ENCODE measurements at places on chromosomes 12 and 14.

DNA sequence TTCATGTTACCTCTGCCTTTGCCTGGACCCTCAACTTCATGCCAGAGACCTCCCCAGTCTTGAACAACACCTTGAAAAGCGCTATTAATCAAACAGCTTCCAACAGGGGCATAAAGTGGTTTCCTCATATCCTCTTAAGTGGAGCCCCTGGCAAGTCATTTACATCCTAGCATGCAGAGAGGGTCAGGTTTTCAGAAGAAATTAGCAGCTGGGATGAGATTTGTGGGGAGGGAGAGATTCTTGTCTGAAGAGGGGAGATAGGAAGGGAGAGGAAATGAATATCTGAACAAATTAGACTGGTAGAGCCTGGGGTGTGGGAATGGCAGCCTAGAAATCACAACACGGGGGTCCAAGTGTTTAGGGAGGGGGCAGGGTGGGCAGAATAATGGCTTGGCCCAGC lies 45.6 kb downstream of the CALM1 start:
- DNase-seq: no peak

DNA sequence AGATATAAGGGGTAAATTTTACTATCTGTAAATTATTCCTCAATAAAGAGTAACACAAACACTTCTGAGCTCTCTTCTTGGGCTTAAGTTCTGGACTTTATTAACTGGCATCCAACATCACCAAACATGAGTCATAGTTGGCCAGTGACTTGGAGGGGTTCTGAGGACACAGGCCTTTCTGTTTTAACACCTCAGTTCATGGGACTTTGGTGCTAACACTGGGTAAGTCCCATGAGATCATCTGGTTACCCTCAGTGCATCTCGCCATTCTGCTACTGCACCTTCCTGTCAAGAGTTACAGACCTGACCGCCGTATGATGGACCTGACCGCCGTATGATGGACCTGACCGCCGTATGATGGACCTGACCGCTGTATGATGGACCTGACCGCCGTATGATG lies 9.9 kb downstream of the SLC15A4 start:
- DNase-seq: no peak

DNA sequence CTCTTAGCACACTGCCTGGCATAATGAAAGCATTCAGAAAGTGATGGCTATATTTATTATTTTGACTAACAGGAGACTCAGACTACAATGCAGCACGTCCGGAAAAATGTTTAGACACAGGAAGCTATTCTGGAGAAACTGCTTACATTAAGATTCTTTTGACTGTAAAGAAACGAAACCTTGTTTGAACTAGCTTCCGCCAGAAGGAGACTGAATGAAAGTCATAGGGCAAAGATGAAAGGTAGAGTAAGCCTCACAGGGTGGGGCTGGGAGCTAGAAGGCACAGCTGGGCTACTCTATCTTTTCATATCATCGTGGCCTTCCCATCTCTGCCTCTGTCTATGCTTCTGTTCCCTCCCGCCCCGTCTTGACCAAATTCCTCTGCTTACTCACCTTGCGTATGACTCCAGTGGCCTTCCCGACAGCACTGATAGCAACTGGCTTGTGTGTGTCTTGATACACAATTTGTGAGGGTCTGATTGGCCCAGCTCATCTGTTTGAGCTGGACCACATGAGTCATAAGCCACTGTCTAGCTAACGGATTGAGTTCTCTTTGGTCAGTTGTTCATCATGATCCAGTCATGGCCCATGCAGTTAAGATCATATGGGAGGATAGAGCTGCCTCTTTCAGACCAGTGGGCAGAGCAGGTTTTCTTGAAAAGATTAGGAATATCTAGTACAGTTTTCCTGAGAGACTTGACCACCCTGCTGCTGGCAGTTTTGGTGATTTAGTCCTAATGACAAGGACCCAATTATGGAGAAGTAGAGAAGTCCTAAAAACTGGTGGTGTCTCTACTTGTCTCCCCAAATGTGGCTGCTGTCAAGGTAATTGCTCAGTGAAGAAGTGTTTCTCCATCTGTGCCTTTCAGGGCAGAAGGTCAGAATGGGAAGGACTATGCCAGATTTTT lies 151.5 kb upstream of the SLC38A2 start:
- DNase-seq: peak; percentile 58

DNA sequence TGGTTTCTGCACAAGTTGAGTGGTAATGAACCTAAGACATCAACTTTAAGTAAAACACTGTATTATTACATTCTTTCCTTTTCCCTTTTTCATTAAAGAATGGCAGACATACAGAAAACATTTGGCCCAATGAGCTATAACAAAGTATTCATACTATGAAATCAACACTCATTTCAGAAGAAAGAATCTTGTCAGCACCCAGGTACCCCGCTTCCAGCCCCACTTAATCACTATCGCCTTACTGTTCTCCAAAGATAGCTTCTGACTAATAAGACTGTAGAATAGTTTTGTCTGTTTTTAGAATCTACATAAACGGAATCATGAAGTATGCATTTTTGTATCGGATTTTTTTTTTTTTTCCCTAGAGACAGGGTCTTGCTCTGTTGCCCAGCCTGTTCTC lies 9.5 kb downstream of the CNTN1 start:
- DNase-seq: no peak

DNA sequence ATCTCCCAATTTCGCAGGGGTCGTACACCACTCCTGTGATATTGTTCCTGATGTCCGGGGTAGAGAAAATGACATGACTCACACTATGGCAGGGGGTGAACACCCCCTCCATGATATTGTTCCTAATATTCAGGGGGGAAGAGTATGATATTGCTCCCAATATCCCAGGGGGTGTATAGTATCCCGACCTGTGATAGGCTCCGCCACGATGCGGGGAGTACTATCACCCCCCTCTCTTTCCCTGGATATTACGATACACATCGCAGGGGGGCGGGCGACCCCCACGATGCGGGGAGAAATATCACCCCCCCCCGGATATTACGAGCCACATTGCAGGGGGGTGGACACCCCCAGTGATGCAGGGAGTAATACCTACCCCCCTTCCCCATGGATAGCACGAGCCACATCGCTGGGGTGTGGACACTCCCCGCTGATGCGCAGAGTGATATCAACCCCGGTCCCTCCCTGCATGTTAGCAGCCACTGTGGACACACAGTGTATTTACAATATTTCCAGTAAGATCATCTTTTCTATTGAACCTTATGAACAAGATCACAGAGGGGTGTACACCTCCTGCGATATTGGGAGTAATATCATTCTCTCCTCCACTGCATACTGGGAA lies 17.7 kb downstream of the SMIM41 start:
- DNase-seq: no peak

GRCh38 chr12:114319422-114319821 lies 86.5 kb downstream of the TBX5 start:
- no peak for DNase-seq

DNA sequence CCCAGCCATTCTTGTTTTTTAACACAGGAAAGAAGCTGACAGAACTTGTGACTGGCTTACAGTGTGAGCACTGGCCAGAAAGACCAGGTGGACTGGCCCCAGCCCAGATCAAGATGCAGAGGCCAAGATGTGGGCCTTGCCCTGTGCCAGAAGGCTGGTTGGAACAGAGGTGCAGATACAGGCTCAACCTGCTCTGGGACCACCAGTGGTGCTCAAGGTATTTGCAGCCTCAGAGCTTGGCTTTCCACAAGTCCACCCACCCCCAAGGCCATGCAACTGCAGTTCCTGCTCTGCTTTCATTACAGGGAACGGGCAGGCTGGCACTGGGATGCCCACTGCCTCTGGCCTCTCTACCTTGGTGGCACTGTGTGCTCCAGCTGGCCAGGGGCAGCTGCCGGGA lies 23.3 kb downstream of the ZFC3H1 start:
- no peak for DNase-seq

DNA sequence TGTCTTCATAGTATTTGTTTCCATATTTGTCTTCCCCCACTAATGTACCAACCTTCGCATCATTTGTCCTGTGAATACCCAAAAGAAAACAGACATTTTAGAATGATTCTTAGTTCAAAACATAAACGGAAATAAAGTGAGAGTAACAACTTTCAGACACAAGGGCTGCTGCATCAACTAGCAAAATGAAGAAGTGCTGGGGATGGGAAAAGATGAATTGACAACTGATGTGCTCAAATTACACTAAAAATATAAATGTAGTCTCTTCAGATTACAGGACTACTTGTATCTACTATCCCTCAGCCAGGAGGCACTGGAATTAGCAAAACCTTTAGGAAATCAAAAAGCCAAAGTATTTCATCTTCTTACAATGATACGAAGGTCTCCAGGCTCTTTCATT lies 743 bp downstream of the NDUFA12 start:
- DNase-seq: no peak

DNA sequence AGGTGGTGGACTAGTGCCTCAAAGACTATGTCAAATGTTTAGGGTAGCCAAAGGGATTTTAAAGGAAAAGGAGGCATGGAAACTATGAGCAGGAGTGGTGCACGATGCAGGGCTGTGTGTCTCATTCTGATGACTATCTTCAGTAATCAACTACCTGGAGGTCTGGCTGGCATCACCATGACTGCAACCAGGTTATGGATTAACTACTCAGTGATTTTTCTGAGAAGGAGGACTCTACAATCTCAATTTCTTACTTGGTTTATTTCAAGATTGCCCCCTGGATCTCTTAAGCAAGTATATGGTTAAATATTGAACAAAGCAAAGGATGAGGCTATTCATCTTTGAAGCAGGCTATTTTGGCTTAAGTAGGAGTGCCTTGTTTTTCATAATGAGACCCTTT lies 19.2 kb upstream of the EDDM3A start:
- no peak for DNase-seq

GRCh38 chr12:3838076-3838475 lies 35.1 kb downstream of the PARP11 start:
- DNase-seq: no peak

GRCh38 chr12:25764892-25765291 lies 193.6 kb upstream of the RASSF8 start:
- DNase-seq: no peak

DNA sequence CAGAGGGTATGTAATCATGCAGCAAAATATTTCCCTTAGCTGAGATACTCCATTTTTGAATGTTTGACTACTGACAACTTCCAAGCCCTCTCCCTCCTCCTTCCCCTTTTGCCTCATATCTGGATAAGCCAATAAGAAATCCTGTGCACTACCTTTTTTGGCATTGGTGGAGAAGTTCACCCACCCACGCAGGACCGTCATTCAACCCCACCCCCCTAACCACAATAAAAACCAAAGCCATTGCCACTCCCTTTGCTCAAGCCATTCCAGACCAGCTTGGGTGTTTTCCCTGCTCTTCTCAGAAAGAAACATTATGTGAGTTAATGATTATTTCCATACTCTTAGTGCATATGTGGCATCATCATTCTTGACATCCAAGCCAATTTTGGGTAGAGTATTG lies 176.7 kb downstream of the PTPN11 start:
- no peak for DNase-seq
